ENCODE measurements at places on chromosomes 16 and 17. TPM values are rescaled to one million over a fixed set of nuclear protein-coding genes. Genes with fewer than 3 reads are reported as not detected.

The SHISA6 gene
- 0.19 TPM for polyA plus RNA-seq

DNA sequence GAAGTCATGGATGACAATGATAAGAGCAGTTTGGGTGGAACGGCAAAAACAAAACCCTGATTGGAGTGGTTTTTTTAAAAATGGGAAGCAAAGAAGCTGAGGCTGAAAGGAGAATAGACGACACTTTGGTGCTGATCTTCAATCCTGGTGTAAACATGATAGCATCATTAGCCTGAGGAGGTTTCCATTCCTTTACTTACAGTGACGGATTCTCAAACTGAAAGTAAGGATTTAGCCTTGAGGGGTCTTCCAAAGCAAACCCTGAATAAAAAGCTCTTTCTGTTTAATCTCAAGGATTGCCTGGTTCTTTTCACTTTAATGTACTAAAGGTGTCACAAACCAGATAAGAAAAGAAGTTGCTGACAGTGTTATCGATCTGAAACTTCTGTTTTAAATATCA is 69.3 kb downstream of the KCNJ2 start:
- no peak for DNase-seq

DNA sequence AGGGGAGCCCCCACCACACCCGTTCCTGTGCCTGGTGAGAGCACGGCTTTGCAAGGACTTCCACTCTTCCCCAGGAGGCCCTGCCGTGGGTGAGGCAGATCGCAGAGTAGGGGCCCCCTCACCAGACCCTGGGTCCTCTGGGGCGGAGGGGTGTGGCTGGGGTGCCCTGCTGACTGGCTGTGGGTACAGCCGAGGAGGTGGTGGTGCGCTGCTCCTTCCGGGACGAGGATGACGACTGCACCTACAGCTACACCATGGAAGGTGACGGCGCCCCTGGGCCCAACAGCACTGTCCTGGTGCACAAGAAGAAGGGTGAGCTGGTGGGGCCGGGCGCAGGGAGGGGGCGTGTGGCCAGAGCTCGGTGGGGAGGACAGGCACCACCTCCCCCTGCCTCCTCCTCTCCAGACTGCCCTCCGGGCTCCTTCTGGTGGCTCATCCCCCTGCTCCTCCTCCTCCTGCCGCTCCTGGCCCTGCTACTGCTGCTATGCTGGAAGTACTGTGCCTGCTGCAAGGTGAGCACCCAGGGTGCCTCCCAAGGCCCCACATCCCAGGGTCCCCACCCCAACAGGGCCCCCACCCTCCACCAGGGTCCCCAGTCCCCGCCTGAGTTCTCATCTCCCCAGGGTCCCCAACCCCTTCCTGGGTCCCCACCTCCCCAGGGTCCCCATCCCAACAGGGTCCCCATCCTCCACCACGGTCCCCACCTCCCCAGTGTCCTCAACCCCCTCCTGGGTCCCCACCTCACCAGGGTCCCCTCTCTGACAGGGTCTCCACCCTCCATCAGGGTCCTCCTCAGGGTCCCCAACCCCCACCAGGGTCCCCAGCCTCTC is 16.1 kb downstream of the ITGB4 start:
- no peak for DNase-seq

The CCL4L2 gene
- polyA plus RNA-seq, result 7.6 TPM

The NPIPA5 gene
- 60.3 TPM for polyA plus RNA-seq
